Epithelial cell of alveolus of lung (primary cell): ENCODE measurements at places on chromosomes 1 and 21. TPM values are rescaled to one million over a fixed set of nuclear protein-coding genes. Genes with fewer than 3 reads are reported as not detected.

The TUFT1 gene
- total RNA-seq, result 2.3 and 6.2 TPM in 2 replicates

The LEMD1 gene
- total RNA-seq, result not detected in 2 replicates

The XPR1 gene
- 21.5 and 24.0 TPM in 2 replicates for total RNA-seq

The FCGR1A gene
- total RNA-seq, result not detected in 2 replicates

The FCRL2 gene
- total RNA-seq, result not detected in 2 replicates

The MXRA8 gene
- total RNA-seq, result 281 and 666 TPM in 2 replicates

The ADGRB2 gene
- total RNA-seq, result 17.2 and 19.5 TPM in 2 replicates
